ENCODE measurements at places on chromosomes 2 and 18. TPM values are rescaled to one million over a fixed set of nuclear protein-coding genes. Genes with fewer than 3 reads are reported as not detected.

UGT1A8 gene
- not detected for total RNA-seq

CYP27A1 gene
- total RNA-seq = 6.5 TPM

CCDC121 gene
- 5.6 TPM for total RNA-seq

ETAA1 gene
- 16.4 TPM for total RNA-seq

SLC8A1 gene
- 42.1 TPM for total RNA-seq

SERPINB4 gene
- 0.17 TPM for total RNA-seq

SAG gene
- total RNA-seq = 0.43 TPM

DSG1 gene
- 40.8 TPM for total RNA-seq

TXNDC2 gene
- not detected for total RNA-seq

Measured in type B pancreatic cell (in vitro differentiated cells).